Chondrocyte (in vitro differentiated cells): ENCODE measurements at places on chromosomes 16 and 17. TPM values are rescaled to one million over a fixed set of nuclear protein-coding genes. Genes with fewer than 3 reads are reported as not detected.

DNA sequence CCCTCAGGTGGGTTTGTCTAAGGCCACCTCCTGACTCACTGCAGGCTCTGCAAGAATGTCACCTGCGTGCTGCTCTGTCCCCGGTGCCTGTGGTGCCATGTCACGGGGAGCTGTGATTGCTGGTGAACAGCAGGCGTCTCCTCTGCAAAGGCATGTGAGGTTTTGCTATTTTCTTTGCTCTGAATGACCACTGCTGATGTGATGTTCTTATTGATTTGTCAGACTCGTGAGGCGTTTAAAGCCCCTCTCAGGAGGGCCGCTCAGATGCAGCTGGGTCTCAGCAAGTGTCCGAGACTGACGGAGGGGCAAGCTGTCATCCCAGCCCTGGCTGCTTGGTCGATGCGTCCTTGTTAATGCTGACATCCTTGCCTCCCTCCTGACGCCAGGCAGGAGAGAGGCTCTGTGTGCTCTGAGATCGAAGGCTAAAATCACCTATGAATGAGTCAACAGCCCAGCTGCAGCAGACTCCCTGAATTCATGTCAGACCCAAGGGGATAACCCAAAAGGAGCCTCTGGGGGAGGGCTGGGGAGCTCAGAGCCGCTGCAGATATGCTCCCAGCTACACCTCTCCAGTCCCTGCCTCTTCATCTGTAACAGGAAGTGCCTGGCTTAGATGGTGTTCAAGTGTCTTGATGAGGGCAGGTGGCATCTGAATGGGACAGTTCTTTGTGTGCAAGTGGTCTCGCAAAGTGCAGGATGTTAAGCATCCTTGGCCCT lies 11.8 kb upstream of the PEMT start:
- no peak for DNase-seq

- no peak for DNase-seq
Measured at GRCh38 chr16:75111514-75111940, 5.1 kb downstream of the LDHD start.

DNA sequence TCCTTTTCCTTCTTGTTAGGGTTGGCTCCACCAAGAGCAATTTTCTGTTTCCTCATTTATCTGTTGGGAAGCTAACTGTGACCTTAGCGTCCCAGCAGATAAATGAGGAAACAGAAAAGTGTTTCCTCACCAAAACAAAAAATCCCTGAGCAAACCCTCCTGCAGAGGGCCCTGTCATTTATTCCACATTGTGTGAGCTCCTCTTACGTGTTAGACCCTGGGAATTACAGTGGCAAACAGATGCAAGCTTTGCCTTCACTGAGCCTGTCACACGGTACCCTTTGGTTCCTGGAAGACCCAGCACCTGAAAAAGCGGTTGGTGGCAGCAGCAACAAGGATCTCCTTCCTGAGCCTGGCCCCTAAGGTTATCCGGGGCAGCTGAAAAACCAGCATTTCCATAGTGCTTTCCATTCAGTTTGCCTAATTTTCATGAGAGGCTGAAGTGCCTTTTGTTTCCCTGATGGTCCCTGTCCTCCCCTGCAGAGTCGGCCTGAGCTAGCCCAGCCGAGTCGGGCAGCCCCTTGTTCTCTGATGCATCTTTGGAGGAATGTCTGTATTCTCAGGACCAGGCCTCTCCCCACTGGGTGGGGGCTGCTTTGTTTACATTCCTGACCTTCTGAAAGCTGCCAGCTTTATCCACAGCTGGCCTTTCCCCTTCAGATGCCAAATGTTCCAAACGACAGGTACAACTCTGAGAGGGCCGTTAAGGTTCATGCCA lies 34.7 kb downstream of the YPEL2 start:
- DNase-seq: no peak

- DNase-seq: no peak
Measured at GRCh38 chr16:78982096-78982744, 618.3 kb downstream of the MAF start.

DNA sequence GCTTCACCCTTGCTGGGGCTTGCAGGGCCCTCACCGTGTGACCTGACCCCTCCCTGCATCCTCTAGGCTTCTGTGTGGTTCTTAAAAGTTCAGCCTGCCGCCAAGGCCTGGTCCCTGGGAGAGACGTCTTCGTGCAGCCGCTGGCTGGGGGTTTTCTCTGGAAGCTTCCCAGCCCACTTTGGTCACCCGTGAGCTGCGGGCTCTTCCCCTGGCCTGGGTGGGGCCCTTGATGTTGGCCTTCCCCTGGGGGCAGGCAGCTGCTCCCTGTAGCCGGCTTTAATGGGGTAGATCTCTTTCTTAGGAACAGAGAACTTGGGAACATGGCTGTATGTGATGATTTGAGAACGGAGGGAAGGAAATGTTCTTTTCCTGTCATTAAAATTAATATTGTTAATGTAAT lies 32.7 kb downstream of the ZNF750 start:
- DNase-seq: no peak

- DNase-seq: no peak
Measured at GRCh38 chr17:65102788-65103187, 34.4 kb upstream of the RGS9 start.

GRCh38 chr16:22093996-22094395 lies 1.7 kb downstream of the VWA3A start:
- DNase-seq: no peak

GRCh38 chr17:39527220-39527813 lies 66.0 kb downstream of the CDK12 start:
- no peak for DNase-seq

- no peak for DNase-seq
Measured at GRCh38 chr16:62585041-62585545, 548.9 kb upstream of the CDH8 start.

DNA sequence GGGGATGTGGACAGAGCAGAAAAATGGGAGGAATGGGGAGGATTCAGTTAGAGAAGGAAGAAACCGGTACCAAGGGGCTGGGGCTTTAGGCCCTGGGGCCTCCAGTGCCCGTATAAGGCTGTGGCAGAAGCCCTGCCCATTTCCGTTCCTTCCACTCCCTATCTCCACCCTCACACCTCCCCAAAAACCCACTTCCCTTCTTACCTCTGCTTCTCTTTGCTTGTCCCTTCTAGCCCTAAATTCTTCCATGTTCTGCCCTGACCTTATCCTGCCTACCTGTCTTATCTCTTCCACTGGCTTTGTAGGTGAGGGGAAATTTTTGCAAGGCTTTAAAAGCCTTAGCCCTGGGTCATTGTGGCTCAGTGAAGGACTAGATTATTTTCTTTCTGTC lies 4.1 kb downstream of the RNF167 start:
- no peak for DNase-seq

DNA sequence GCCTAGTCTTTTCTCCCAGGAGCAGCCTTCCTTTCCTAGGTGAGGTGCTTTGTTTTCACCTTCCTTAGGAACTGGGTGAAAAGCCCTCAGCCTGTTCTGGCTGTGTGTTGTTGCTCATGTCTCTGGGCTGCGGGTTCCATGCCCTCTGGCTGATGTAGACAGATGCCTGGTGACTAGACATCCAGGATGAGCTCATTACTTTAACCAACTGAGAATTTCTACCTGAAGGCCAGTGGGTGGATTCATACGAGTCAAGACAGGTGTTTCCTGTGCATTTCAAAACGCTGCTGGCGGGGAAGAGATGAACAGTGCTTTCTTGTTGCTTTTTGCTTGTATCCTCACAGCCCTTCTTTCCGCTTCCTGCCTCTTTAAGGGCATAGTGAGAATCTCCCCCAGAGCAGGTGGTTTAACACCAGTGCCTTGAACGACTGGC lies 22.3 kb downstream of the SAP30BP start:
- DNase-seq: peak; percentile 29

DNA sequence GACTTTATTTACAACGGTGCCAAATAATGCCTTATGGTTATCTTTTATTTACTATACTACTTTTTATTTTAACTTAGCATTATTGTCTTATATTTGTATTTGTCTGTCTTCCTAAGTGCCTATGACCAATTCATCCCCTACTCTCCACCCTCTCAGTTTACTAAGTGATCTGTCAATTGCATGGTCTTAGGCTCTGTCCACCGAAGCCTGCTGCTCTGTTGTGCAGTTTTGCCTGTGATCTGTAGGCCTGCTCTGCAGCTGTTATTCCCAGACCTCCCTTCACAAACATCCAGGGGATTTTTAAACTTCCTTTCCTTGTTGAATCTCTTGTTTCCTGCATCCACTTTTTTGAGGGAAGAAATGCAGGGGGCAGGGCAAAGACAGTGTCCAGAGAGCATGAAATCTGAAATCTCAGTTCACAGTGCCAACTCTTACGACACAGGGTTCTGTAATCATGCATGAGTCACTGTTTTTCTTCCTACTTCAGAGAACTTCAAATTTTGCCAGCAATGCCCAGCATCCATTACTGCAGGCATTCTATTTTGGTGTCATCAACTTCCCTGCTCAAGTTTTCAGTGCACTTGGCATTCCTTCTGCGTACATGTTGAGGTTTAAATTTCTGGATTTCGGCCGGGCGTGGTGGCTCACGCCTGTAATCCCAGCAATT lies 11.4 kb downstream of the SLFN5 start:
- no peak for DNase-seq

DNA sequence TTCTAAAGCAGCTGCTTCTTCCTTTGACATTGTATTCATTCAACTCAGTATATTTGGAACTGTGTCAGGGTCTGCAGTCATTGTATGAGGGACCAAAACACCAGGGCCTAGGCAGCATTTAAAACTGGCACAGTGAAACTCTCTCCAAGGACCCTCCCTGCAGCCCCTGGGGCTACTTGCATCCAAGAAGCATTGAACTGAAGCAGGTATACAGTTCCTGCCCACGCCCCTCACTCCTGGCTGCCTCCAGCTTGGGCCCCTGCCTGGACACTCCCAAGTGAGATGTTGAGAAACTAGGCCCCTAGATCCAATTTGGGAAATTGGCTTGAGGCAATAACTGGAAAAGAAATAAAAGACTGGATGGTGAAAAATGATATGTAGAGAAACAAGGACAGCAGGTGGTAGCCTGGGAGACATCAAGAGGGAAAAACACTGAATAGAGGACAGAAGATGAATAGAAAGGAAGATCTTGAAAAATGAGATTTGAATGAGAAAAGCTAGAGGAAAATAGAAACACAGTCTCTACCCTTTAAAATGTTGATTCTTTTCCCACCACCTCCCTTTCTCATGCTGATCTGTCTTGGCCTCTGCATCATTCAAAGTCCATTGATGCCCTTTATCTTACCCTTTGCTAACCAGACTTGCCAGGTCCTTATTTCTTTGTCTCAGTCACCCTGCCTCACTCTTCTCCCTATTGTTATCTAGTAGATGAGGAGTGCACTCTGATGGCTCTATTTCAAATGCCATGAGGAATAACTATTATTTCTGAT lies 368.8 kb upstream of the CDH8 start:
- no peak for DNase-seq

GRCh38 chr16:78675312-78675711 lies 575.9 kb downstream of the WWOX start:
- no peak for DNase-seq

DNA sequence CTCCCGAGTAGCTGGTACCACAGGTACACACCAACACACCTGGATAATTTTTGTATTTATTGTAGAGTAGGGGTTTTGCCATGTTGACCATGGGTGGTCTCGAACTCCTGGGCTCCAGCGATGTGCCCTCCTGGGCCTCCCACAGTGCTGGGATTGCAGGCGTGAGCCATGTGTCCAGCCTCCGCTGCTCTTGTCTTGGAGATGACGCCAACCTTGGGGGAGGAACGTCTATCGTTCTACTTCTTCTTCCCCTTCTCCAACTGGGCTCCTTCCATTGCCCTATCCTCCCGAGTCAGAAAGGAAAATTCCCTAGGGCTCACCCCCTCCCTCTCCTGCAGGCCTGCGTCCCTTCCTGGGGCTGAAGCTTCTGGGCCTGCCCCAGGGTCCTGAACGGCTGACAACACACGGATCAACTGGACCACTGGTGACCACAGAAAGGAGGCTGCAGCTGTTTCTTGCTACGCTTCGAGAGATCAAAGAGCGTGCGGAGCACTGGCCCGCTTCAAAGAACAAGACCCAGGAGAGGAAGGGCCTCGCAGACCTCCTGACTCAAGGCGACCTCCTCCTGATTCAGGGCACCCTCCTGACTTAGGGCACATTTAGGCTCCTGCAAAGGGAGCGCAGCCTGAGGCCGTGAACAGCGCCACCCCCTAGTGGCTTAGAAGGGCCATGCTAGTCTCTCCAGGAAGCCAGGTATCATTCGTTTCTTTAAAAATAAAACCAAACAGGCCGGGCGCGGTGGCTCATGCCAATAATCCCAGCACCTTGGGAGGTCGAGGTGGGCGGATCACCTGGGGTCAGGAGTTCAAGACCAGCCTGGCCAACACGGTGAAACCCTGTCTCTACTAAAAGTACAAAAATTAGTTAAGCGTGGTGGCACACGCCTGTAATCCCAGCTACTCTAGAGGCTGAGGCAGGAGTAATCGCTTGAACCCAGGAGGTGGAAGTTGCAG lies 48.5 kb upstream of the HELZ start:
- DNase-seq: no peak

DNA sequence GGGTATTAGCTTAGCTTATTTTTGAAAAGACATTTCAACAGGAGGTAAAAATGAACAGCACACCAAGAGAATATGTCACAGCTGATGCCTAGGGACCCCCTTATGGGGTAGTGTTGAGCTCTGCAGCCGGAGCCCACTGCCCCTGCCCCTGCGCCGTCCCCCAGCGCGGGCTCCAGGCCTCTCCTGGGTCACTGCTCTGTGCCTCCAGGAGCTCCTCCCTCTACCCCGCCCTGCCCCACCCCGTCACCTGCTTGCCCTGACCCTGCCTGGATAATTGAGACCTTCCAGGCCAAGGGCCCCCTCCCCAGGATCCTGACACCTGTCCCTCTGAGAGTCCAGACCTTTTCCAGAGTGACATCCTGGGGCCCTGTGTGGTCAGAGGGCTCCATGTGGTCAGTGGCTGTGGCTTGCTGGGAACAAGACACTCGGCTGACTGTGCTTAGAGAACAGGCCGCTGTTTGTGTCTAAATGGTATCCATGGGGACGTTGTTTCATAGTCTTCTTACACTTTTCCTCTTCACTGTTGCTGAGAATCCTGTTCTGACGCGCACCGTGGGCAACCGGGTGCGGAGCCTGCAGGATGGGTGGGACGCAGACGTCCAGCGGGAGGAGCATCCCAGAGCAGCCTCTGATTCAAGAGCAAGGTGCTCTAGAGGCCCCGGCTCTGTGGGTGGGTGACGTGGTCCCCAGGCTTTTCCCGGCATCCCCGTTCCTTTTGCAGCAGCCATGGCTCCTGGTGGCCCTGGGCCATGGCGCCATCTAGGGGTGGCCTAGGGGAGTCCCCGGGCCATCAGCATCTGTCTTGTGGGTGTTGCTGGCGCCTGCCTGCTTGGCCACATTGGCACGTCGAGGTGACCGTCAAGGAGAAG lies 20.0 kb upstream of the WFIKKN1 start:
- no peak for DNase-seq

SLC13A2 gene
- not detected in 3 replicates for total RNA-seq

RNF43 gene
- total RNA-seq: 0.10 to 0.46 TPM (median 0.15 TPM) in 3 replicates

ARHGDIG gene
- total RNA-seq: 0.82 to 4.0 TPM (median 3.7 TPM) in 3 replicates

KRT33B gene
- not detected in 3 replicates for total RNA-seq

DDX5 gene
- total RNA-seq: 582 to 747 TPM (median 611 TPM) in 3 replicates

RSL1D1 gene
- 89.6 to 97.4 TPM (median 96.0 TPM) in 3 replicates for total RNA-seq

DCUN1D3 gene
- total RNA-seq: 40.9 to 46.0 TPM (median 44.4 TPM) in 3 replicates

IRF8 gene
- not detected in 3 replicates for total RNA-seq

C17orf78 gene
- total RNA-seq: not detected in 3 replicates

ALOXE3 gene
- 0.12 to 0.13 TPM (median 0.12 TPM) in 3 replicates for total RNA-seq
